ENCODE measurements at places on chromosomes 11 and 22. TPM values are rescaled to one million over a fixed set of nuclear protein-coding genes. Genes with fewer than 3 reads are reported as not detected.

Gene GALNT18
- total RNA-seq = 7.9 TPM

DNA sequence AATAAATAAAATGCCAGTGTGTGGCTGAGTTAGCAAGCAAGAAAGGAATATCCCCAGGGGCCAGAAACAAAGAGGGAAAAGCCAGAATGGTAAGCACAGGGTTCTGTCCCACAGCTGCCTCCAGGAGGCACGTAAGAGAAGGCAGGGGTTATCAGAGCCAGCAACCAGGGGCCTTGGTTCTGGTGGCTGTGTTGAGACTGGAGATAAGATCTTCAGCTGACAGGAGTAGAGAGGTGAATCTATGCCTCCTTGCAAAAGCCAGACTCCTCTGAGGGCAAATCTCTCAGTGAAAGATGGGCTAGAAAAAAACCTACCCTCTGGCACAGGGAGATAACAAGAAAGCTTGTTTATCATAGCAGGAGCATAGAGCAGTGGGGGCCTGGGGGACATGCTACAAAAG, 29.8 kb upstream of the NFAM1 start:
- DNase-seq = no peak

GRCh38 chr11:115184901-115185300, 319.3 kb downstream of the CADM1 start:
- DNase-seq = no peak

Gene IL18
- 7.3 TPM for total RNA-seq

DNA sequence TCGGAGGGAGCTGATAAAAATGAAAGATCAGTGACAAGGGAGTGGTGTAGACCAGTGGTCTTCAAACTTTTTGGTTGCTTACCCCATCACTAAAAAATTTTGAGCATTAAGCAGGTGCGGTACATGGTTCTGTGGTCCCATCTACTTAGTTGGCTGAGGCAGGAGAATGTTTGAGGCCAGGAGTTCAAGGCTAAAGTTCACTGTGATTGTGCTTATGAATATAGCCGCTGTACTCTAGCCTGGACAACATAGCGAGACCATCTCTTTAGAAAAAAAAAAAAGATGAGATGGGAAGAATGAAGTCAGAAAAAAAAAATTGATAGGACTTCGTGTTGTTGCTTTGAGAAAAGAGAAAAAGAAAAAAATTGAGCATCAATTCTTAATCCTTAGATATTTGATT, 7.8 kb downstream of the MTMR3 start:
- DNase-seq = no peak

Gene ANKK1
- 0.14 TPM for total RNA-seq

GRCh38 chr11:102494216-102494615, 36.3 kb downstream of the MMP7 start:
- no peak for DNase-seq

- no peak for DNase-seq
Observed at GRCh38 chr22:48867891-48868290, 959.8 kb downstream of the BRD1 start.

DNA sequence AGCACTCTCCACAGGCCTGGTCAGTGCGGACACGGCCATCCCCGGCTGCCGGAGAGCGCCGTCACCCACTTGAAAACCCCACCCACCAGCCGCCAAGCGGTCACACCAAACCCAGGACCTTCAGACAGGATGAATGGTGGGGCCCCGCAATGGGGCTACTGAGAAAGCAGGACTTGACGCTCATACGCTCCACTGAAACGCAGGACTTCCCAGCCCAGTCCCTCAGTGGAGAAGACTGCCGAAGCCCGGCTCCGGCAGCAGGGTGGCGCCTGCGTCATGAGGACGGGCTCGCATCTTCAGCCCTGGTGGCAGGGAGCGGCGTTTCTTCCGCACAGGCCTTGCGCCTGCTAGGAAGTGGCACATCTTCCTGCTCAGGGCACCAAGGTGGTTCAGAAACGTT, 15.3 kb upstream of the PHLDA2 start:
- DNase-seq = no peak

DNA sequence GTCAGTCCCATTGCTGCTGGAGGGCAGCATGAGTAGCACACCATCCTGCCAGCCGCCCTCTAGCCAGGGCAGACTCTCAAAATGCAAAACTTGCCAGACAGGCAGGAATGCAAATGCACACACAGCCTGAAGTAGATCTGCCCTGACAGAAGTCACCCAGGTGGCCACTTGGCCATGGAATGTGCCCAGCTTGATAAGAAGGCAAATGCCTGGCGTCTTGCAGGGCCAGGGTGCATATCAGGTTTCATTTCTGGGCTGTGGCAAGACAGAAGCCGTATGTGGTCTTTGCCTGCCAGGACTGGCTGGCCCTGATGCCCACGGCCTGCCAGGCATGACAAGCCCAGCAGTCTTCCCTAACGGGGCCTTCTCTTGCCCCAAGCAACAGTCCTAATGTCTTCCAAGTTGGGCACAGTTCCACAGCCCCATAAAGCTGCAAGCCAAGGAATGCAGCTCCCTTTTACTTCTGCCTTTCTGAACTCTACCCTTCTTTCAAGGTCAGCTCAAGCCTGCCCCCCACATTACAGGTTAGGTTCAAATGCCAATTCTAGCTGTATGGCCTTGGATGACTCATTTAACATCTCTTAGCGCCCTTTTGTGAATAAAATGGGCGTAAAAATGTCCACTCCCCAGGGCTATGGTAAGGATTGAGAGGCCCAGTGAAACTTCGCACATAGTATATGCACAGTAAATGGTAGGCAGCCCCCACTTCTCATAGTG, 29.7 kb downstream of the POU2AF3 start:
- DNase-seq = no peak

DNA sequence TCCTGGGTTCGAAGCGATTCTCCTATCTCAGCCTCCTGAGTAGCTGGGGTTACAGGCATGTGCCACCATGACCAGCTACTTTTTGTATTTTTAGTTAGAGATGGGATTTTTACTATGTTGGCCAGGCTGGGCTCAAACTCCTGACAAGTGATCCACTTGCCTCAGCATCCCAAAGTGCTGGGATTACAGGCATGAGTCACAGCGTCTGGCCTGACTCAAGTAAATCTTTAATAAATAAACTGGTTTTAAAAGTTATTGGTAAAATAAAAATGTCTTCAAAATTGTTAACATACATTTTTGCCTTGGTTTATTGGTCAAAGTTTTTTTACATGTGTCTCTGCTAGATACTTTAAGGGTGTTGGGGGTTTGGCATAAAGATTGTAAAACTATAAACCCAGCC, 7.3 kb upstream of the PES1 start:
- no peak for DNase-seq

Data from thymus (tissue), 14 donors.